ENCODE measurements at places on chromosomes 12 and 14.

DNA sequence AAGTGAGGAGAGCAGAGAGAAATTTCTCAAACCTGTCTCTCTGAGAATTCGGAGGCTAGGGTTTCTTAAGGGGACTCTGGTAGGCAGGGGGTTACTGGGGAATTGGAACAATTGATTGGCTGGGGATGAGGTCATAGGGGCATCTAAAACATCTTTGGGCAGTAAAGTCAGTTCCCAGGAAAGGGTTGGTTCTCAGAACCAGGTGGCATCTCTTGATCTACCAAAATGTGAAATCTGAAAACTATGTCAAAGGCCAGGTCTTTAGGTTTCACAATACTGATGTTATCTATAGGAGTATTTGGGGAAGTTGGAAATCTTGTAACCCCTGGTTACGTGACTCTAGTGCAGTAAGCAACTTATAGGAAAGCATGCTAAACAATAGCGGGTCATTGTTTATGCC lies 6.9 kb downstream of the C12orf75 start:
- DNase-seq, result no peak

- DNase-seq, result no peak
Observed at GRCh38 chr12:76674669-76675315, 89.1 kb upstream of the ZDHHC17 start.

- peak; percentile 37 for DNase-seq
Observed at GRCh38 chr12:124392271-124392666, 97.4 kb downstream of the RFLNA start.

DNA sequence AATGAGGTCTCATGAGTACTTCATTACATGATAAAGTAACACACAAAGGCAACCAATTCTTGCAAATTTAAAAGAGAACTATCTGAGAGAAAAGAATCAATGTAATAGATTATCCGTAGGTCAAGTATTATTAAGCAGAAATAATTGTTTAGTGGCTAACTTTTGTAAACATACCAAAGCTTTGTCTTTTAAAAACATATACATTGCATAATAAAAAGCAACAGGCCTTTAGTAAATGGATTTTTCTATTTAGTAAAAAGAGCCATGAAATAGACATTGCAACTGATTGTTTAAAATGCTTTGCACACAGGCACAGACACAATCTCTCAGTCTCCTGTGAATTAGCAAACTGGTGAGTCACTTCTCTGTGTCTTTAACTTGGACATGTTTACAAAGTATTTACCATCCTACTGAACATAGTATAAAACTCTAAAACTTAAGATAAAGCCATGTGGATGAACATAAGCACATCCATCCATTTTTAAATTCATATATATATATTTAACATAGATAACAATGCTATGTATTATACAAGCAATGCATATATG lies 518.7 kb upstream of the MGAT4C start:
- DNase-seq, result no peak

- peak; percentile 31 for DNase-seq
Observed at GRCh38 chr14:74843653-74844052, 32.3 kb downstream of the PROX2 start.

DNA sequence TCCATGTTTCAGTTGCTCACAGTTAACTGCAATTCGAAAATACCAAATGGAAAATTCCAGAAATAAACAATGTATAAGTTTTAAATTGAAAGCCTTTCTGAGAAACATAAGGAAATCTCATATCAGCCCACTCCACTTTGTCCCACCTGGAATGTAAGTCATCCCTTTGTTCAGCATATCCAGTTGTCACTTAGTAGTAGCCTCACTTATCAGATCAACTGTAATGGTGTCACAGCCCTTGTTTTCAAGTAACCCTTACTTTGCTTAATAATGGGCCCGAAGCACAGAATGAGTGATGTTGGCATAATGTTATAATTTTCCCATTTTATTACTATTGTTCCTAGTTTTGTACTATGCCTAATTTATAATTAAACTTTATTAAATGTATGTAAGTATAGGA lies 646.8 kb downstream of the C12orf50 start:
- peak; percentile 35 for DNase-seq

DNA sequence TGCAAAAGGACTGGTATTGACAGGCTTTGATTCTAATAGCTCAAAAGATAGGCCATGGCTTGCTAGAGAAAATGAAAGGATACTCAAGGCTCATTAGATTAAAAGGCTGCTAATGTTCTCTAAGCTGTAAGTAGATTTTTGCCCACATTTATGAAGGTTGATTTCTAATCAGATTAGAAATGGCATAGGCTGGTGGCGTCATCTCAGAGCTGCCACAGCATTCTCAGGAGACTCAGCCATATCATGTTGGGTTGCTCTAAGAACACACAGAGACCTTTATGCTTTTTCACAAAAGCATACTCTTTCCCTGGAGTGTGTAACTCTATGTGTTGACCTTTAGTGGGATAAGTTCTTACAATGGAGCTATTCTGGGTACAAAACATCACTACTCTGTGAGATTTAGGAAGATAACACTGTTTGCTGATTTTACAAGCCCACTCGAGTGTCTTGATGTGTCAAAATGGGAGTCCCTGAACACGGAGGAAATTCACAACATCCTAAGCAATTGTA lies 576.0 kb downstream of the NRXN3 start:
- no peak for DNase-seq

All from SK-N-DZ (cell line).